T1000 (cell line): ENCODE measurements at places on chromosomes 6 and 20.

DNA sequence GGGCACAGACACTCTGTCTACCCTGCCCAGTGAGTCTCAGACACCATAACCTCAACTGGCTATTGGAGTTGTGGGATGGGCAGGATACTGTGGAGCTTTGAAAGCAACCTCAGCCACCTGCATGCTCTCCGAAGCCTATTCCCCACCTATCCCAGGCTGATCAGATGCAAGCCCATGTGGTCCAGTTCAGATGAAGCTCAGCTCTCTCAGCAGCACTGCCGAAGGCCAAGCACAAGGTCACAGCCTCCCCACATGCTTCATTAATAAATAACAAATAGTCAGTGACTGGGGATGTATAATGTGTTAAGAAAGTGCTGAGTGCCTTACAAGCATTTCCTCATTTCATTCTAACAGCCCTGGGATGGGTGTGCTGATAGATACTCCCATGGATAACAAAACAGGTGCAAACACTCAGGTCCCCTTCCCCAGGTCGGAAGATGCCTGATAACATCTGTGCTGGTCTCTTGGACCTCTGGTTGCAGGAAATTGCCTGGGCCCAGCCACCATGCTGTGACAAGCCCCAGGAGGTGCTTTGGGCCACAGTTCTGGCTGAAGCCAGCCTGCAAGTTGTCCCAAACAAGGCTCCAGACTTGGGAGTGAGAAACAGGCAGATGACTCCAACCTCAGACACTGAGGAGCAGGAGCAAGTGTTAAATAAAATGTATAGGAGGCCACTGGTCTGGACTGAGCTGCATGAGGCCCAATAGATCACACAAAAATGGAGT, 3.7 kb downstream of the ACSS1 start:
- no peak for DNase-seq

DNA sequence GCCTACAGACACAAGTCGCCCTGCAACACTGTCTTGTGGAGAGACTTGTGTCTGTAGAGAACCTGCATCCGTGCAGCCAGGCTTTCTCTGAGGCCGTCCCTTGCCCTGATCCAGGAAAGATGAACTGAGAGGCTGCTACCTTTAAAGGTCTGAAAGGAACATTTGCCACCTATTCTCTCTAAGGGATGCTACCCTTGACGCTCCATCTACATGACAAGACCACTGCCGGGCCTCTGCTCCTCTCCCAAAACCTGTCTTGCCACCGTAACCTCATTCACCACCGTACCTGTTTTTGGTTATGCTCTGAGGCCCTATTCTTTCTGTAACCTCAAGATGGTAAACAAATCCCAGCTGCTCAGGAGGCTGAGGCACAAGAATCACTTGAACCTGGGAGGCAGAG, 73.9 kb downstream of the FOXF2 start:
- no peak for DNase-seq

DNA sequence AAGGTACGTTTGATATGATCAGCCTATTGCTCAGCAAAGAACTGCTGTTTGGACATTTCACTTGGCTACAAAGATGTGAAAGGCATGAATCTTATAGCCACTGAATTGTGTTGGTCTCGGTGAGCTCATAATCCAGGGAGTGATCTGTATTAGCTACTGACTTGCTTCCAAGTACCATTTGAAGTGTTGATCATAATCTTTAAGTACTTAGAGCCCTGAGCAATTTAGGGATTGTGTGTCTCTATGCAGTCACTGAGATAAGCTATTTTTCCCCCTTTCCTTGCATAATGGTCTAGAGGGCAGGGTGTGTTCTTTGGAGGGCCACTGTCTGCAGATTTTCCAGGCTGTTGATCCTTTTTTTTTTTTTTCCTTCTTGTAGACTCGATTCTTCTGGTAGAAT, 393.6 kb downstream of the ESR1 start:
- no peak for DNase-seq

- DNase-seq, result no peak
Observed at GRCh38 chr6:159646733-159647132, 46.3 kb downstream of the SOD2 start.

GRCh38 chr6:154426997-154427396, 70.4 kb upstream of the IPCEF1 start:
- DNase-seq, result no peak

DNA sequence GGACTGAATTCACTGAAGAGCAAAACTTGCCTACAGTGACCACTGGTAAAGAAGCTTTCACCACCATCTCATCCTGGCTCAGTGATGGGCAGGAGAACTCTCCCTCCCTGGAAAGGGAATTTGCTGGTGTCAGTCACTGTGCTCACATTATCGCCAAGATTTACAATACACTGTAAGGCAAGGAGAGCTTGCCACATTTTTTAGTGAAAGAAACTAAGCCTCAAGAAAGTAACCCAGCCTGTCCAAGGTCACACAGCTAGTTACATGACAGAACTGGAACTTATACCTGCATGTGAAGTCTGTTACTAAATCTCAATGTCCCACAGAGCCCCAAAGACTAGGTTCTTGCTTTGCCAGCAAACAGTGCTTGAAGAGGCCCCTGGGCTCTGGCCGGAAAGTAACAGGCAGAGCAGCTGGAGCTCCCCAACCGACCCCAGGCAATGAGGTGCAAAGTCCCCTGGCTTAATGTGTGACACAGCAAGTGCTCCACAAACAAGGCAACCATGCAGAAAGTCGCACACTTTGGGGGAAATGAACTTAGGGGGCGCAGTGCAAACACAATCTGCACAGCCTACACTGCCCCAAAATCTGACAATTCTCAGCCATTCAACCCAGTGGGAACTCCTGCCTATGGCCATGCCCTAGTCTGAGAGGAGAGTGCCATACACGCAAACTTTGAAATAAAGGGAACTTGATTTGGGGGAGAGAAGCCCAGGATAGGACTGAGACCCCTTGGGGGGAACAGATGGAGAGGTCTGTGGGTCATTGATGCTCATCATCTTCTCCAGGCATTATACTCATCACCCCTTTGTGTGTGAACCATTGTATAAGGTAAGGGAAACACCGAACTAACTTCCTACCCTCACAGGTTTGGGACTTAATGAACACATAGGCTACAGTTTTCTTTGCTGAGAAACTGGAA, 1.9 kb downstream of the BCL2L1 start:
- DNase-seq, result no peak

DNA sequence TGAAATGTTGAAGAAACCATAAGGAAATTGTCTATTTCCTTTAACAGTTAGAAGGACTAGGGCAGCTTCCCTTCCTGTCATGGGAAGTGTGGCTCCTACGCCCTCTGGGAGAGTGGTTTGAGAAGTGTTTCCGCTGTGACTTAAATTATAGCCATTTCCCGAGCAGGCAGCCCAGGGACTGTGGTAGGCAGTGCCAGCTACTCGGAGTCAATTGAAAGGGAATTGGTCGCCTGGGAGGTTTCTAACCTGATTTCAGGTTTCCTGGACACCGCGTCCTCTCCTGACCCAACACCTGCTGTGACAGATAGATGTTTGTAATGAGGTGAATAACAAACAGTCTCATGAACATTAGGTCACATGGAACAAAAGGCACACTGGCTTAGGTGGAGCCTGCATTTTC, 256.1 kb upstream of the PLCB4 start:
- no peak for DNase-seq

- DNase-seq, result no peak
Observed at GRCh38 chr20:57968120-57968519, 258.3 kb upstream of the PMEPA1 start.

DNA sequence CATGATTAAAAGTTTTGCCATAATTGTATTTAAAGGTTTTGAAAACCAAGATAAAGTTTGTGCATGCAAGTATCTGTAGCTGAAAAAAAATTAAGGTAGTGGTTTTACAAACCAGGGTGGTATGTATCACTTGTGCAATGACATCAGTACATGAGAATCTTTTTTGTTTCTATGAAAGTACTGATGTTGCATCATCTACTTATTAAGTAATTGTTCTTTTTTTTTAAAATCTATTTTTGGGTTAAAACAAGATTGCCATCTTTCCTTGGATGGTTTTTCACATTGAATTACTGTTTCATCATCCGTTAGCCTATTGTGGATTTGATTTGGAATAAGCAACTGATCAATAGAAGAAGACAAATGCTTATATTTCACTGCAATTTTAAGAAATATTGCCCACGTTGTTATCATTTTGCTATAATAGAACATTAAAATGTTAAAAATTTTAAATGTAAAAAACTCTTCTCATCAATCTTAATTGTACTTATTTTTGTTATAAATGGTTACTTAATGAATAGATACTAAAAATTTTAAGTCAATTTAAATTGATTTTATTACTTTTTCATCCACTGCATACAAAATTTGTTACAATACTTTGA, 39.8 kb upstream of the TAGAP start:
- no peak for DNase-seq

DNA sequence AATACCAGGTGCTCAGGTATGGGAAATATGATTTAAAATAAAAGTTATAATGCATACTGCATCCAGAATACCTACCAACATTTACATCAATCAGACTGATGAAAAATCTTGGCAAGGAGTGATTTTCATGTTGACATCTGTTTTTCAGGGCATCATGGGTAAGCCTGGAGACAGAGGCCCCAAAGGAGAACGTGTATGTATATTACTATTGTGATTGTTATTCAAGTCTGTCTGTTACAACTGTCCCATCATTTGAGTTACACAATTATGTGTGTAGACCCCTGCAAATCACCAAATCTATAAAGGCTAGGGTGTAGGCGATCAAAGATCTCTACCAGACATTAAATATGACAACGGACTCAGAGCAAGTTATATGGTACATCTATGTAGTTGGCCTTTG, 118.2 kb downstream of the COL9A1 start:
- DNase-seq, result no peak

GRCh38 chr20:31605902-31606803, 1.1 kb downstream of the ID1 start:
- DNase-seq, result no peak

- DNase-seq, result no peak
Observed at GRCh38 chr6:113679051-113679450, 178.1 kb upstream of the MARCKS start.

- DNase-seq, result no peak
Observed at GRCh38 chr6:112149719-112150263, 62.4 kb downstream of the FAM229B start.

DNA sequence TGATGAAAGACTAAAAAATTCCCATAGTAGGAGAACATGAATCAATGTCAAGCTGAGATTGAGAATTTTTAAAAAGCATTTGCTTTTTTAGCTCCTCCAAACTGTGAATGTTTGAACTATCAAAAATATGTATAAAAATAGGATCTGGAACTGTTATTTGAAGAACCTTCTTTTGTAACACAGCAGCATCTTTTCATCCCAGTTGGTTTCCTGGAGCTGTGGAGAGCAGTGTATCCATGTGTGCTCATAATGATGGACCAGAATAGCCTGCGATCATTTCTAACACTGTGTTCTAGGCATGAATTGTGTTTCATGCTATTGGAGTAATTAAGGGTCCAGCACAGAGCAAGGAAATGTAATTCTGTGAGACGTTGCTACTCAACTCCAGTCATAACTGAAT, 22.1 kb downstream of the MRAP2 start:
- DNase-seq, result no peak

GRCh38 chr6:53504512-53504911, 40.4 kb downstream of the GCLC start:
- DNase-seq, result no peak

DNA sequence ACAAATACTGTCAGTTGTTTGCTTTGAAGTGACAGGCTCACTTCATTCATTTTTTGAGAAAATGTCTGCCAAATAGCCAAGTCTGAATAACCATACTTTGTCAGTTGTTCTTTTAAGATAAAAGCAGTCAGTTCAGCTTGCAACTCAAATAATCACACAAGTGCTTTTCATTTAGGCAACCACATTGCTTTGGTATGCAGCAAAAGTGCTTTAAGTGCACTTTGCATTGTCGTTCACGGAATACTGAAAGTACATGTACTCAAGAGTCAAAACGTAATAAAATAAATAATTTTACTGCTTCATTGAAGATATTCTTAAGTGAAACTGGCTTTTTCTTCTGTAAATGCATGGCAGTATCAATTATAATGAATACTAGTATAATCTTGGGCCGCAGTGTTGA, 107.2 kb downstream of the MMS22L start:
- DNase-seq, result no peak

- no peak for DNase-seq
Observed at GRCh38 chr20:35954907-35955251, 577 bp upstream of the SCAND1 start.

DNA sequence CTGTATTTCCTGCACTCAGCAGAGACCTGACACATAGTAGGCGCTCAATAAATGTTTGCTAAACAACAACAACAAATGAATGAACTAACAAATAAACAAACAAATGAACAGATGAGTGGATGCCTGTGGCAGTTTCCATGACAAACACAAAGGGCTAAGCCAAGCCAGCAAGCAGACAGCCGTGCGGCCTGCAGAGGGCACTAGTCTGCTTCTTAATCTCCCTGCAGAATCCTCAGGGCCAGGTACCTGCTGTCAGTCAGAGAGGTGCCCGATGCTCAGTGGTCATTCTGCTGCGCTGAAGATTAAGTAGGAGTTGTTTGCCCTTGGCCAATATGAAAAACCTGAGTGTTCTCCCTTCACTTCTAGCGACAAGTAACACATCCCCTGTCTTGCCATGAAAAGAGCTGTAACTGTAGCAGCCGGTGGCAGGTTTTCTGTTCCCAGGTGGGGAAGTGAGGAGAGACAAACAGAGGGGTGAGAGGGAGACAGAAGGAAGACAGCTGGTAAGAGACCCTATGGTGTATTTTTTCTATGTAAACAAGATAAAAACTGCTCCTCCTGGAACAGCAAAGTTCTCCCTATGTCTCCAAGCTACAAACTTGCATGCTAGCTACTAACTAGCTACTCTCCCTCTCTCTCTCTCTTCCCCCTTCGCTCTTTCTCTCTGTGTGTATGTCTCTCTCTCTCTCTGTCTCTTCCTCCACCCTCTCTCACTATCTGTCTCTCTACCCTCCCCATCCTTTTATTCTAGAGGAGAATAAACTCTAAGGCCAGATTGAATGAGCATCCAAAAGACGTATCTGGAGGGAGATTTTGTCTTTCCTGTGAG, at the start of gene MC3R:
MC3R (plus strand) TSS at position 779 of the 829 bp plus-strand sequence. CDS start 112 bp downstream, outside the sequence.
- no peak for DNase-seq

DNA sequence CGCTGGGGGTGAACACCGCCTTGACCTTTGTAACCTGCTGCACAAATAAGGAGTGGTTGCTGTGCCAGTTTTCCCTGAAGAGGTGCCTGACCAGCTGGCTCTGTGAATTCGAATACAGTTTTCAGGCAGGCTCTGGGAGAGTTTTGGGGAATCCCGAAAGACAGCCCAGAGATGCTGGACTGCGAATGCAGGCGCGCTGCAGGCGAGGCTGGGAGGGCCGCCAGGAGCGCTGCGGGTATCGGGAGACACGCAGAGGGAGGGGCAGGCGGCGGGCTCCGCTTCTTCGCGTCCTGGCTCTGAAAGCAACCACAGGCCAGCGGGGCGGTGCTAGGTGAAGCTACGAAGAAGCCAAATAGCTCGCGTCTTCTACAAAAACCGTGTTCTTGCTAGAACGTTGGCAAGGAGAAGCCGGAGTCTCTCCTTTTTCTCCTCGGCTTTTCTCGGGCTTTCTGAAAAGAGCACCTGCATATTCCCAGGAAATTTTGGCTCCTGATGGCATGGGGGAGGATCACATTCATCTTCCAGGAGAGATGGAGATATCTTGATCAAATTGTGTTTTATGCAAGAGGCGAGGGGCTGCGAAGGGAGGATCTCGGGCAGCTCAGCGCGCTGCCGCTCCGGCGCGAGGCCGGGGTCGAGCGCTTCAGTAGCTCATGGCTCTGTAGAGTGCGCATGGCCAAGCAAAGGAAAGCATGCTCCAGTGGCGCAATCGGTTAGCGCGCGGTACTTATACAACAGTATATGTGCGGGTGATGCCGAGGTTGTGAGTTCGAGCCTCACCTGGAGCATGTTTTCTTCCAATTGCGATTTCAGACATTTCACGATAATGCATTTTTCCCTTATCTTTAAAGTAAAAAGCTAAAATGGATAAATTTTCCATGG, 158.1 kb upstream of the ZNF184 start:
- DNase-seq, result no peak
